Kidney (tissue), 22 donors: ENCODE measurements at places on chromosomes 16 and 17.

GRCh38 chr17:2904135-2904534, 107.9 kb downstream of the RAP1GAP2 start:
- DNase-seq, result peak; percentile 88

DNA sequence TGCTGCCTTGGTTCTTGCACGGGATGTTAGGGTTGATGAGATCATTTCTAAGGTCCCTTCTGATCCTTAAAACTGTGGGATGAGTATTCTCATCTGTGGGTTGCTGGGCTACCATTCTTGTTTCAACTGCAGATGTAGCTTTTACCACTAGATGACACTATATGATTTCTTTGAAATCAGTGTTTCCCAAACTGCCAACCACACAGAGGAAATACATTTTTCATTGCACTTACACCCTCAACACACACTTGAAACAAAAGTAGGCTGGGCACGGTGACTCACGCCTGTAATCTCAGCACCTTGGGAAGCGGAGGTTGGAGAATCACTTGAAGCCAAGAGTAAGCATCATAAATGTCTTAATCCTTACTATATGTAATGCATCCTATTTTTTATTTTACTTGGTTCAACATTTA, 15.3 kb downstream of the LCMT1 start:
- DNase-seq, result no peak

GRCh38 chr16:72637306-72637705, 410.6 kb downstream of the ZFHX3 start:
- DNase-seq, result no peak

GRCh38 chr16:84773312-84773711, 46.5 kb upstream of the CRISPLD2 start:
- DNase-seq, result no peak

DNA sequence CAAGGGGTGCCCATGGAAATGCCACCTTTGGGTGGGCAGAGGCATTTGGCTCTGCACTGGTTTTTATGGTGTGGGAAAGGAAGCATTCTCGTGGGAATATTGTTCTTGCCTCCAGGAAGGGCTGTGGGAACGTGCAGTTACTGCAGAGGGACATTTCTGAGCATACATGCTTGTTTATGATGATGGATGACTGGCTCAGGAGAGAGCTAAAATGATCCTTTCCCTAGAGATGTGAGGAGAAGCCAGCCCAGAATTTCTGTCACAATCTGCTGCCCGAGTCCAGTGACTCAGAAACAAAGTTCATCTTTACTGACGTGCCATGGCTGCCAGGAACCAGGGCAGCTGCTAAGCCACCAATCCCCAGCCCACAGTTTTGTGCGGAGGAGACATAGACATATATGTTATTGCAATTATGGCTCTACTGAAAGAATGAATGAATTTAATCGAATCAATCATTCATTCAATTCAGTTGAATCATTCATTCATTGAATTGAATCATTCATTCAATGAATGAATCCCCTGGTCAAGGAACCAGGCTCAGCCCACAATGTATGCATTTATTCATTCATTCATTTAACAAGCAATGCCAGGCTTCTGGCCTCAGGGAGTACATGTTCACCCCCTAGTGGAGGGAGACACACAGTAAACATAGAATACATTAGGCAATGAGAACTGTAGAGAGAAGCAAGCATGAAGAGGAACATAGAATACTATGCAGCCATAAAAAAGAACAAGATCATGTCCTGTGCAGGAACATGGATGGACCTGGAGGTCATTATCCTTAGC, 414.4 kb upstream of the HSBP1 start:
- DNase-seq, result no peak

GRCh38 chr17:34665150-34665806, 85.9 kb downstream of the TMEM132E start:
- no peak for DNase-seq

DNA sequence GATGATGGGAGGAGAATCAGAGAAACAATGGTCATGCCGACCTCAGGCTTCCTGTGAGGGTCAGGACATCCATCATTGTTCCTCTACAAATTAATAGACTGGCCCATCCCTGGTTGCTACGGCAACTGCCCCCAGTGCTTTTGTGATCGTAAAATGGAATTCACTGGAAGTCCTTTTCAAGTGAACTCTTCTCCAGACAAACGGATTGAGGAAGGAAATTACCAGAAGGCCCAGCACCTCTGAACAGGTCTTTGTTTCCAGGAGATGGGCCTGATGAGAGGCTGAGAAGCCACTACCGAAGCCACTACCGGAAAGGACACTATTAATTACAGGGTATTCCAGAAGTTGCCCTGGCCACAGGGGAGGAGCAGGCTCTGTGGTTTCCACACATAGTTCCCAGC, 126.0 kb downstream of the MGAT5B start:
- no peak for DNase-seq

DNA sequence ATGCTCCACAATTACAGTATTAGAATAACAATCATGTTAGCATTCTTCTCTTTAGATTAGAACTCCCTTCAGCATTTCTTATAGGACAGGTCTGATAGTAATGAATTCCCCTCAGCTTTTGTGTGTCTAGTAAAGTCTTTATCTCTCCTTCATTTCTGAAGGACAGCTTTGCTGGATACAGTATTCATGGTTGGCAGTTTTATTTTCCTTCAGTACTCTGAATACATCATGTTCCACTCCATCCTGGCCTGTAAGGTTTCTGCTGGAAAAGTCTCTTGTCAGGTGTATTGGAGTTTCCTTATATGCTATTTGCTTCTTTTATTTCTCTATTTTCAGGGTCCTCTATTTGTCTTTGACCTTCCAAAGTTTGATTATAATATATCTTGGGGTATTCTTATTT, 4.0 kb upstream of the ABCA10 start:
- DNase-seq, result no peak

- DNase-seq, result peak; percentile 90
Observed at GRCh38 chr16:89395150-89396142, 94.9 kb downstream of the ANKRD11 start.

- DNase-seq, result no peak
Observed at GRCh38 chr16:68508641-68509240, 30.4 kb upstream of the ZFP90 start.

DNA sequence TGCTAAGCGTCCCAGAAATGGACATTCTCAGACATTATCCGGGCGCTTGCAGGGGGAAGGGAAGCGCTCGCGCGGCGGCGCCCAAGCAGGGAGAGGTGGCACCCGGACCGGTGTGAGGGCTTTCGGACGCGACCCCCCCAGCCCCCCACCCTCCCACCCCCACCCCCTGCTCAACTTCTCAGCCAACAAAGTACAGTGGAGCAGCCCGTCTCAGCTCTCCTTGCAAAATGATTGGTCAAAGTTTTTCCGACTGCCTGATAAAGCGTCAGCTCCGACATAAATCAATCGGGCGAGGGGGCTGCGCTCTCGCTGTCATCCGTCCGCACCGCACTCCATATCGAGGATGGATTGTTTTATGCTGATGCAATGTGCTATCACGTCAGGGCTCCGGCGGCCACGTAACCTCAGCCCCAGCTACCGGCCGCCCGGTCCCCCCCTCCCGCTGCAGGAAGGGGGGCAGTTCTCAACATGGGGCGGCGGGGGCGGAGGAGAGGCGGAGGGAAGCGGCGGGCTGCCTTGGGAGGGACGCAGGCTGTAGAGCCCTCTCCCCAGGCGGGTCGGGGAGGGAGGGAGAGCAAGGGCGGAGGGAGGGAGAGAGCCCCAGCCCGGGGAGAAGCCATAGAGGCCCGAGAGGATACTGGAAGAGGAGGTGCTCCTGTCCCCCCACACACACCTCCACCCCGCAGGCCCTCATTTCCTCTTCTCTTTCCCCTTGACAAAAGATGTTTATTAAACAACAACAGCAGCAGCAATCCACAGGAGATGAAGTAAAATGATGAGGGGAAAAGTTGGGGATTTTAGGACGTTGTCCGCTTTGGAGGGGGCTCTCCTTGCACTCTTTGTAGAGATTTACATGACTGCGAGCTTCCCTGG, at the start of gene HOXB9:
Gene HOXB9, minus strand, starts transcription at position 114 of the 873 bp plus-strand sequence. Its CDS starts 89 bp downstream, at position 25.
- peak; percentile 95 for DNase-seq

- peak; percentile 93 for DNase-seq
Observed at GRCh38 chr17:47275245-47275984, 21.8 kb downstream of the ITGB3 start.

GRCh38 chr17:30969989-30970830, 629 bp upstream of the RNF135 start:
- DNase-seq, result no peak

- no peak for DNase-seq
Observed at GRCh38 chr17:35155246-35155645, 7.6 kb downstream of the UNC45B start.

GRCh38 chr16:82386761-82387160, 216.7 kb upstream of the MPHOSPH6 start:
- no peak for DNase-seq

- DNase-seq, result peak; percentile 76
Observed at GRCh38 chr16:57514791-57515600, 21.4 kb downstream of the CCDC102A start.

GRCh38 chr16:86455116-86455515, 55.2 kb upstream of the FOXF1 start:
- no peak for DNase-seq

DNA sequence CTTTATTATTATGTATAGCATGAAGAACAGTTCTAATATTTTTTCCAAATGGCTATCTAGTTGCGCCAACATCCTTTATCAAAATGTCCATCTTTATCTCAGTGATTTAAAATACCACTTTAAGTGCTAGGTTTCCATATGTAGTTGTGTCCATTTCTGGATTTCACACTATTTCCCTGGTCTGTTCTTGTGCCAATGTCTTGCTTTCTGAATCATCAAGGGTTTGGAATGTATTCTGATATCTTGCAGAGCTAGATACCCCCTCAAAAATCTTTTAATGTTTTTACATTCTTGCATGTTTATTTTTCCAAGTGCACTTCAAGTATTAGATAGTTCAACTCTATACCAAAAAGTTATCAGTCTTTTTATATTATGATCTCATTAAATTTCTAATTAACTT, 14.3 kb downstream of the MBTD1 start:
- no peak for DNase-seq

DNA sequence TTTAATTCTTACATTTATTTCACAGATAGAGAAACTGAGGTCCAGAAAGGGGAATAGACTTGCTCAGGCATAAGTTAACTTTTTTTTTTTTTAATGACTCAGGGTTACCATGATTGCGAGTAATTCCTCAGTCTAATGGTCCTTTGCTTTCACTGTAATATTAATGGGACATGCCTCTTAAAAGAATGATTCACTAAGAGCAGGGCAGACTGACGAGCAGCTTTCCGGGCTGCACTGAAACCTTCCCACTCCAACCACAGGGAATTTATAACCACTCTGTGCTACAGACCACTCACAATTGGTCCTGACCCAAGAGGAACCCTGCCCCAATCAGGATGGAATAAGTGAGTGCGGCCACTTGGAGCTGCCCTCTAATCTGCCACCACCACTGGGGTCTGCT, 5.7 kb downstream of the HOXB2 start:
- no peak for DNase-seq

DNA sequence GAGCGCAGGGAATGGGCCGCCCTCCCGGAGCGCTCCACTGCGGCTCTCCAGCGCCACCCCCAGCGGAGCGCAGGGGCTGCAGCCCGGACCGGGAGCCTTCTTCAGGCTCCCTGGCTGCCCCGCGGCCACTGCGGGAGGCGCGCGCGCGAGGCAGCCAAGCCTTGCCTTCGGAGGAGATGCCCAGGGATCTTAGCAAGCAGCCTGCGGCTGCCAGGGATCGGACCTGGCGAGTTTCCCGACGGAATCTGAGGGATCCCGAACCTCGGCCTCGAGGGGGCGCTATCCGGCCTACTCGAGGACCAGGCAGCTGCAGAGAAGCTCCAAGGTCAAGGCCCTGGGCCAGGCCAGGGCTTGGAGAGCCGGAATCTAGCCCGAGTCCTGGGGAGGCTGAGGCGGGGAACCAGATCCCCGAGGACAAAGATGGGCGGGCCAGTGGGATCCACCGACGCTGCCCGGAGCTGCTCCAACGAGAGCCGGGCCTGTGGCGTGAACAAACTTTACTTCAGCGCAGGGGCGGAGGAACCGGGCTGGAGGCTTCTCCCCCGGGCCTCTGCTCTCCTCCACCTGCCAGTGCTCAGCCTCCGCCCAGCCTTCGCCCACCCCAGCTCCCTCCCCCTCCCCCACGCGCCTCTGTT, at the start of gene IRX6:
Gene IRX6, plus strand, starts transcription at position 567 of the 635 bp plus-strand sequence. CDS start 889 bp downstream, outside the sequence.
- peak; percentile 85 for DNase-seq

GRCh38 chr16:46974352-46974751, 878 bp upstream of the DNAJA2 start:
- peak; percentile 25 for DNase-seq

DNA sequence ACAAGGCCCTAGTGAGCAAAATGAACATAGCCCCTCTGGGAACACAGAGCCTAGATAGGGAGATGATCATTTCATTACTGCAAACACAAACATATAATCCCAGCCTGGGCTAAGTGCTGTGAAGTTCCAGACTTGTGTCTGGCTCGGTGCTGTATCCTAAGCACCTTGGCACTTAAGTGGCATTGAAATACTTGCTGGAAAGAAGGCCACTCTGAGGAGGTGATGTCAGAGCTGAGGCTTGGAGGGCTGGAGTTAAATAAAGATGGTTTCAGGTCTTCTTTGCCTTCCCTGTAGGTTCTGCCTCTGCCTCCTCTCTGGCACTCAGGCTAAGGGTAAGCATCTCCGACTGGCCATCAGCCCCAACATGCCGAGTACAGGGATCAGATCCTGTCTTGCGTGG, 2.4 kb upstream of the CACNA1G start:
- no peak for DNase-seq

DNA sequence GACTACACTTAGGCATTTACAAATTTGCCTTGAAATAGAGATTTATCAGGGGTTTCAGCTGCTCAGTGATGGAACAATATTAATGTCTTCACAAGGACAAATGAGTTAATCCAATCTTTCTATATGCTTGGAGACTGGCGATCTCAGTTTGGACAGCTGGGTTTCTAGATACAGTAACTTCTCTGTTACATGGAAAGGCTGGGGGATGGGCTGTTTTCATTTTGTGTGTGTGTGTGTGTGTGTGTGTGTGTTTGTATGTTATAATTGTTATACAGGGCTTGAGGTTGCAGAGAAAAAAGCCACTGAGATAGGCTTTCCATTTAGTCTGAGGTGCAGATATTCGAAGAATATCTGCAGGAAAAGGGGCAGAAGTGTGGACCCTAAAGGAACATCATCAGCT, 359.3 kb upstream of the SALL1 start:
- DNase-seq, result no peak

GRCh38 chr16:1929578-1930337, 11.5 kb upstream of the HS3ST6 start:
- DNase-seq, result peak; percentile 91

DNA sequence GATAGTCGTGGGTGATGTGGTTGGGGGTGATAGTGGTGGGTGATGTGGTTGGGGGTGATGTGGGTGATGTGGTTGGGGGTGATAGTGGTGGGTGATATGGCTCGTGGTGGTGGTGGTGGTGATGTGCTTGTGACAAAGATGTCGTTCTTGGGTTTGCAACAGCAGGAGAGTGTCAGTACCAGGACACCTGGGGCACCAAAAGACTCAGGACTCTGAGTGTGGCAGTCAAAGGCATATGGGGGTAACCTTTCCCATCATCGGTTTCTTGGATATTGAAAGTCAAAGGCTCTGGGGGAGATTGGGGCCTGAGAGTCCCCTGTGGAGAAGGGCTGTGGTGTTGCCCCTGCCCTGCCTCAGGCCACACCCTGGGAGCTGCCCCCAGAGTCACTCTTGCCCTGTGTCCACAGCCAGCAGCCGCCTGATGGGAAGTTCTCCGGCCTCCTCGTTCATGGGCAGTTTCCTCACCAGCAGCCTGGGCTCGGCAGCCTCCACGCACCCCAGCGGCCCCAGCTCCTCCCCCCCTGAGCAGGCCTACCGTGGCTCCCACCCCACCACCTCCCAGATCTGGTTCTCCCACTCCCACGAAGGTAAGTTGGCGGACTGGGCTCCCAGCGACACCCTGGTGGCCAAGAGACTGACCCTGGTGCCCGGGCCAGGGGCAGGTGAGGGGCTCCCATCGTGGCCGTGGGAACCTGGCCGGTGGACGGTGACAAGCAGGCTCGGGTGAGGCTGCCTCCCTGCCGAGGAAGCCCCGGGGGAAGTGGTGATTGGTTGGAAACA, 31.3 kb downstream of the BAHCC1 start:
- DNase-seq, result no peak
